ENCODE measurements at places on chromosomes 1 and 21.

- DNase-seq: no peak
Measured at GRCh38 chr1:214216779-214217178, 64.2 kb upstream of the SMYD2 start.

DNA sequence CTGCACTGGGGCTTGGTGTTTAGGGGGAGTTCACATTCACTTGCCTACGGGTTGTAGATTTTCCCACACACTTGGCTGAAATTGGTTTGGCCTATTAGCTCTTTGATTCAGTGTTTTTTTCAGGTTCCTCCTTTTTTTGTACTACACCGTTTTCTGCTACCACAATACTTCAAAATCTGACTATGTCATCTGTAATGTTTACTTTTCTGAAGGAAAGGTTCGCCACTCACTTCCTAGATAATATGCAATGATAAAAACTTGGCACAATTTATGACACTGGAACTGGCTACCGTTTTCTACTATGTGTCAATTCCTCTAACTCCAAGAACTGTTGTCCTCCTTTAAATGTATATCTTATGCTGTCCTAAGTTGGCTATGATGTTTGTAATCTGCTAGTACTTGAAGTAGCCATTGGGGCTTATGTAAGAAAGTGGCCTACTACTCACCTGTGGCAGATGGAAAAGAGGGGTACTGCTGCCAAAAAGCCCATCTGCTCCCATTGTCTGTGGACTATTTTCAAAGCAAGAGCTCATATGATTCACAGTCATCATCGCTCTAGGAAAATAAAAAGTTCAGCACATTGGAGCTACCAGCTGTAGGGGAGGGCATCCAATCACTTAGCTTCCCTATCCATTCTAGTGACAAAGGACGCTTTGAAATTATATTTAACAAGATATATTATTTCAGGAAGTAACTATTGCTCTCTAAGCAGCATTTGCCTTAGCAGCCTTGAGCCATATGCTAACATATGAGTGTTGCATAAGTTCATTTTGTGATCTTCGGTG, 42.4 kb upstream of the BACH1 start:
- DNase-seq: peak; percentile 61

DNA sequence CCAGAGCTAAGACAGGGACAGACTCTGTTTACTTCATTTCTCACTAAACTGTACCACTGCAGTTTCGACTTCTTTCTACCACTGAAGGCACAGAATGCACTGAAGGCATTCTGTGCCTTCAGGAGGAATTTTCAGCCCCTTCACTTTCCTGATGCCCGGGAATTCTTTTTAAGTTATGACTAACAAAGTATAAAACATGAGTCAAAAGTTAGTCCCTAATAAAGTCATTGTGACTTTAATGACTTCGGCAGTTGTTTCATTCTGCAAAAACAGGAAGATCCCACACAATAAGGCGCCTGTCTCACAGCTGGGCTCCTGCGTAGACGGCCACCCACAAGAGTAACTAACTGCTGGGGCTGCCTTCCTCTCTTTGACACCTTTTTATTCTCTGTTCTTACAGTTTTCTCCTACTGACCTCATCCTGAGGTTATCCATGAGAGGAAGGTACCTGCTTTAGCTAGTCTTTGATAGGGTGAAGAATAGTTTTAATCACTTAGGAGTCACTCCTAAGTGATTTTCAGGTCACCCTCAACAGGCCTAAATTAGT, 183.9 kb upstream of the SGIP1 start:
- DNase-seq: no peak

- DNase-seq: no peak
Measured at GRCh38 chr1:211633524-211633846, 41.9 kb downstream of the NEK2 start.

DNA sequence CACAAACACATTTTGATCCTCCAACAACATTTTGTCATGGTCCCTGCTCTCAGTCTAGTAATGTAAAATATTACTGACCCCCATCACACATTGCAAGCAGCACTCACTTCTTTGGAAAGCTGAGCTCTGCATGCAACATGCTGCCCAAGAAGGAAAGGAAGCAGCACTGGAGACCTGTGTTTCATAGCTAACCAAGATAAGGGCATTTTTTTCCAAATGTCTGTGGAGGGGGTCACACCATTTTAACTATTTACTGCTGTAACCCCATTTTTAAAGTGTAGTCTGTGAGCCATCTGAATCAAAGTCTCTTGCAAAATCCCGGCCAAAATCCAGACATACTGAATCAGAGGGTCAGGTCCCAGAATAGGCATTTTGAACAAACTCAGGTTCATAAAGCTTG, 4.5 kb upstream of the RASSF5 start:
- no peak for DNase-seq

DNA sequence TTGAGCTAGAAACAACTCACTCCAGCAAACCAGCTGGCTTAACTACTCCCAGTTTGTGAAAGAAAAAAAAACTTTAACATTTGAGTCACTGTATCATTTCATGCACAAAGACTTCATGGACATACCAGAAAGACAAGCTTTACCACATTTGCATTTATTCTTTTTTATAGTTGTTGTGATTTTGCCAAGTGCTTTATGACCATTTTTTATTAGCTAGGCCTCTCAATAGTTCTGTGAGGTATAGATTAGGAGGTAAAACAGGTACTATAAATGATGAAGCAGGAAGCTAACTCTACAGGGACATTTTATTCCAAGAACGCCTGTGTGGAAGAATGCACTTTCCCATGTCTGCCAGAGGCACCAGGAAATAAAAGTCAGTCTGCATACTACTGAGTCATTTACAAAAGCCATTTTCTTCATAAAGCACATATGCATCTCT, 8.2 kb upstream of the DENND1B start:
- no peak for DNase-seq

Data from COR-L47 (cell line).